GDM1 (cell line): ENCODE measurements at places on chromosomes 3 and 15.

- DNase-seq = no peak
Observed at GRCh38 chr3:11498646-11499045, 145.1 kb downstream of the VGLL4 start.

- DNase-seq = no peak
Observed at GRCh38 chr15:63669074-63669473, 71.9 kb downstream of the FBXL22 start.

- peak; percentile 57 for DNase-seq
Observed at GRCh38 chr15:58438956-58439355, 7.2 kb downstream of the LIPC start.

DNA sequence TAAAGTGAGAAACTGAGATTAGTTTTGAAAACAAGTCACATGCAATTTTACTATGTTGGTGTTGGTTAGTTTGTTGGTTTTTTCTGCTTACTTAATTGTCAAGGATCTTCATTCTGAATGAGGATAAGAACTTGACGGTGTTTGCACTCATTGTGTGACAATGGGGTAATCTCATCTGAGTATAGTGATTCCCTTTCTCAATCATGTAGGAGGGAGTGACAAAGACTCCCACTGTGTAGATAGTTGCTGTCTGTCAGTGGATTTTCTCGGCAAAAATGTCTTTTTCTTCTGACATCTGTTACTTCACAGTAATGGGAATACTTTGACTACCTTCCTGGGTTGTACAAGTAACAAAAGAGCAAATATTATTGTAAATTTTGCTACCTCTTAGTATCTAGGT lies 23.5 kb downstream of the KCNH8 start:
- no peak for DNase-seq

- no peak for DNase-seq
Observed at GRCh38 chr3:65262548-65262947, 574.7 kb upstream of the ADAMTS9 start.

GRCh38 chr3:193270451-193270850 lies 29.4 kb downstream of the PLAAT1 start:
- DNase-seq = no peak

DNA sequence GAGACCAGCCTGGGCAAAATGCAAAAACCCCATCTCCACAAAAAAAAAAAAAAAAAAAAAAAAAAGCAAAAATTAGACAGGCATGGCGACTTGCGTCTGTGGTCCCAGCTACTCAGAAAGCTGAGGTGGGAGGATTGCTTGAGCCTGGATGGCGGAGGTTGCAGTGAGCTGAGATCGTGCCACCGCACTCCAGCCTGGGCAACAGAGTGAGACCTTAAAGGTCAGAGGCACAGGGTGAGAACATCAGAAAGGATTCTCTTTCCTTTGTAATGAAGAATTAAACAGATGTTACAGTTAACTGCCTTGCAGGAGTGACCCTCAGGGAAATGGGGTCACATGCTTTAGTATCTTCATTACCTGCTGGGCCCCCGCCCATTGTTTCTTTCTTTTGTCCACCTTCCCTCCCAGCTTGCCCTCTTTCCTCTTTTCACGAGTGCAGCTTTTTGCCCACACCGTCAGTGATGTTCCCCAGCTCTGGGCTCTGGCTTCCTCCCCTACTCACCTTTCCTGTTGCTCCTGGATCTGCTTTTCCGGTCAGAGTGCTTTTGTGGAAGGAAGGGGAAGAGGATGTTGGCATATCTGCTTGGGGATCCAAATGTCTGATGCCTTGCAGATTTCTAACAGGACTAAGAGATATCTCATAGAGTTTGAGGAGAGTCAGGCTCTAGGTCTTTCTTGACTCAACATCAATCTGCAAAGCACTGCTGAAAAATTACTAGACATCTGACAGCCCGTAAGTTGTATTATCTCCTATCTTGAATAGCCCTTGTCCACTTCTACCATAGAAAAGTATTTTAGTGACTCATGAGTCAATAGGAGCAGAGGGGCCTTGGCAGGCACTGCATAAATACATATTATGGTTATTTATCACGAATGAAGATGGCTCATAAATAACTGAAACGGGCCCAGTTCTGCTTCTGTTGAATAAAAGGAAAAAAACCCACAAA lies 35.6 kb upstream of the NDUFB4 start:
- DNase-seq = no peak

GRCh38 chr15:74170875-74171578 lies 2.5 kb upstream of the ISLR start:
- no peak for DNase-seq

GRCh38 chr3:171255236-171255806 lies 204.9 kb downstream of the TNIK start:
- no peak for DNase-seq

DNA sequence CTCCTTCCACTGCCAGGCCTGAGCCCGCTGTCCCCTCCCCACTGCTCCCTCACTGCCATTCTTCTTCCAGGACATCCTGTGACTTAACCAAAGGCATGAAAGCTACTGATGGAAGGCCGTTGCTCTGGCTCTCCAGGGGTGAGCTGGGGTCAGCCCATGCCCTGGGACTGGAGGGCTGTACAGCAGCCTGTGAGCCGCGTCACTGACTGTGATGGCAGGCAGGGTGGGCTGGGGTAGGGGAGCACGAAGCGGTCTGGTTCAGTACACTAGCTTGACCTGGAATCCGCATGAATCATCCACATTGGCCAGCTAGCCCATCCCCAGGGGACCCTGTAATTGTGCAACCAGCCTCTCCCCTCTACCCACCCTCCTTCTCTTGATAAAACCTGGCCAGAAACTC lies 30.8 kb downstream of the CORO2B start:
- DNase-seq = no peak

DNA sequence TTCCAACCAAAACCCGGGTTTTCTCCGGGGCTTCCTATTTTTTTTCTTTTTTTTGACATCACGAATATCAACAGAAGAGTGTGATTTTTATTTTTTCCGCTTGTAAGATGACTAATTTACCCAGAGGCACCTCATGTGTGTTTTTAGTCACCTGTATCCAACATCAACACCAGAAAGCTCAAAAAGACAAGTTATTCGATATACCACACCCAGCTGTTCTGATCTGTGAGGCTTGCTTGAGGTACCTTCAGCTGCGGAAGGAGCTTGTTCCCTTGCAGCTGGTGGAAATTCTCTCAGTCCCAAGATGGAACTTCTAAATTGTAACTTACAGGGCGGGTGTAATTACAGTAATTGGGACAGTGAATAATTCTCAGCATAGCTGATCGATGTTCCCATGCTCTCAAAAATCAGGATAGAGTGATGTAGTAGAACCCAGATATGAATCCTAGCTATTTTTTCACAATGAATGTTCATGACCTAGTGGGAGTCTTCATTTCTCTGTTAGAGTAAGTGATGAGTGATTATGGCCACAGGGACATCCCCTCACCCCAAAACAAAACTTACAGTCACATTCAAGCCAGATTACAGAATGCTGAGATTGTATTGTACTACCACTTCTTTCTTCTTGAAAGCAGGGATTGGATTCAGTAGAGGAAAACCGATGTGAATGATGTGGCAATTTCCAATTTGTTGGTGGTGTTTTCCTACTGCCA lies 232.1 kb downstream of the AGBL1 start:
- DNase-seq = no peak

- no peak for DNase-seq
Observed at GRCh38 chr15:35833581-35833980, 287.6 kb upstream of the DPH6 start.

DNA sequence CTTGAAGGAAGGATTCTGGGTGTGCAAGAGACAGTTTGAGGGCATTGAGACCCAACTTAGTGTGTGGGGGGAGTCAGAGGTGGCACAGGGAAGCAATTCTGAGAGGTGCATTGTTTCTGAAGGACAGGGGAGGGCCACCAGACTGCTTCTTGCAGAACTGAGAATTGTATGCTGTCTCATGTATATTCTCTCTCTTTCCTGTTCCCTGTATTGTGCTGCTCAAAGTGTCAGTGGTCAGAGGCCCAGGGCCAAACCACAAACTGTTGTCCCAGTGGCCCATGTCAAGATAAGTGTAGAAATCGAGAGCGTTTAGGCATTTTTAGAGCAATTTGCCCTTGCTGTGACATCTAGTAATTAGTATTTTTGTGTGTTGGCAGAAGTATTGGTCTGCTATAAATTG lies 567.1 kb downstream of the EDEM1 start:
- peak; percentile 64 for DNase-seq

DNA sequence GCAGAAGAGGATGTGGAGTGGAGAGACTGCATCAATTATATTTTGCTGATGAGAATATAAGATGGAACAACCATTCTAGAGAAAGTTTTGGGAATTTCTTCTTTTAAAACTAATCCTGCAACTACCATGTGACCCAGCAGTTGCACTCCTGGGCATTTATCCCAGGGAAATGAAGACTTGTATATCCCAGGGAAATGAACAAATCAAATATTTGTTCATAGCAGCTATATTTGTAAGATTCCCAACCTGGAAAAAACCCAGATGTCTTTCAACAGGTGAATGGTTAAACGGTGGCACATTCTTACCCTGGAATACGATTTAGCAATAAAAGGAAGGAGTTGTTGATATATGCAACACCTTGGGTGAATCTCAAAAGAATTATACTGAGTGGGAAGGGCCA lies 385.3 kb upstream of the TPRG1 start:
- DNase-seq = no peak

GRCh38 chr3:77160931-77161497 lies 121.1 kb downstream of the ROBO2 start:
- no peak for DNase-seq

DNA sequence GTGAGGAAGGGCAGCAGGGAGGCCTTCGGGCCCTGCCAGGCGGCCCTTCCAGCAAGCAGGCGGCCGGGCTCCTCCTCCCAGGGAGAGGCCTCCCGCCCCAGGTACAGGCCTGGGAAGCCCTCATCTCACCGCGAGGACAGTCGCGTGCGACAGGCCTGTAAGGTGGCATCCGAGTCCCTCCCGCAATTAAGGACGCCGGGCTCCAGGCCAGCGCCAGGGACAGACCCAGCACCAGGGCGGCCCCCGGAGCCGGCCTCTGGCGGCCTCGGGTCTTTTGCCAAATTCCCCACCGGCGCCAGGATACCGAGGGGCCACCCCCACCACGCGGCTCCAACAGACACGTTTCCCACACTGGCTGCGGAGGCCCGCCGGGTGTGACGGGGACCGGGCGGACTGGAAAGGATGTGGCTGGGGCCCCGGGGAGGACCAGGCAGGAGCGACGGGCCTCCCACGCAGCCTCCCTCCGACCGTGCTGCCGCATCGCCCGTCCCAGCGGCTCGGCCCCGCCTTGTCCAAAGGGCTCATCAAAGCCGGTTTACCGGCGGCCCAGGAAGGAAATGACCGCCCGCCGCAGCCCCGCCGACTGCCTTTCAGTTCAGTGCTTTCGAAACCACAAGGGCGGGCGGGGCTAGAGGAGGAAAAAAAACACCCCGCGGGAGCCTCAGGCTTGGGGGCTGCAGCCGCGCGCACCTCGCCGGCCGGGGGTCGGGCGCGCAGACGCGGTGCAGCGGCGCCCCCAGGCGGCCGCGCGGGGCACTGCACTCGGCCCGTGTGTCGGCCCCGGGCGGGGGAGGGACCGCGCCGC lies 11.3 kb downstream of the XXYLT1 start:
- DNase-seq = peak; percentile 99

GRCh38 chr3:83632526-83632925 lies 1326.3 kb upstream of the CADM2 start:
- no peak for DNase-seq

GRCh38 chr3:141241616-141242376 lies 10.2 kb downstream of the PXYLP1 start:
- no peak for DNase-seq

DNA sequence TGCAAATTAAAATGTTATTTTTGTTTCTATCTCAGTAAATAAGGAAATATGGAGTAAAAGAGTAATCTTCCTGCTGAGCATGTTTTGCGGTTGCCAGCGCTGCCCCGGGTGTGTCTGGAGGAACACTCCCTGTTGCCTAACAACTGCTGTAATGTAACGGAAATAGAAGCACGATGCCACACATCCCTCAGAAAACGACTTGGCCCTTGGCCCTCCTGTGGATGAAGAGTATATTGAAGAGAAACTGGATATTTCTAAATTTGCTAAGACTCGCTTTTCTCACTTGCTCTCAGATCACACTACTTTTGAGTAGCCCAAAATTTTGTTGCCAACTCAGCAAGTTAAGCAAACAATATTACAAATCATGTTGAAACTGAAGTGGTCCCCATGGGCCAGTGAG lies 18.9 kb downstream of the CX3CR1 start:
- DNase-seq = peak; percentile 79

DNA sequence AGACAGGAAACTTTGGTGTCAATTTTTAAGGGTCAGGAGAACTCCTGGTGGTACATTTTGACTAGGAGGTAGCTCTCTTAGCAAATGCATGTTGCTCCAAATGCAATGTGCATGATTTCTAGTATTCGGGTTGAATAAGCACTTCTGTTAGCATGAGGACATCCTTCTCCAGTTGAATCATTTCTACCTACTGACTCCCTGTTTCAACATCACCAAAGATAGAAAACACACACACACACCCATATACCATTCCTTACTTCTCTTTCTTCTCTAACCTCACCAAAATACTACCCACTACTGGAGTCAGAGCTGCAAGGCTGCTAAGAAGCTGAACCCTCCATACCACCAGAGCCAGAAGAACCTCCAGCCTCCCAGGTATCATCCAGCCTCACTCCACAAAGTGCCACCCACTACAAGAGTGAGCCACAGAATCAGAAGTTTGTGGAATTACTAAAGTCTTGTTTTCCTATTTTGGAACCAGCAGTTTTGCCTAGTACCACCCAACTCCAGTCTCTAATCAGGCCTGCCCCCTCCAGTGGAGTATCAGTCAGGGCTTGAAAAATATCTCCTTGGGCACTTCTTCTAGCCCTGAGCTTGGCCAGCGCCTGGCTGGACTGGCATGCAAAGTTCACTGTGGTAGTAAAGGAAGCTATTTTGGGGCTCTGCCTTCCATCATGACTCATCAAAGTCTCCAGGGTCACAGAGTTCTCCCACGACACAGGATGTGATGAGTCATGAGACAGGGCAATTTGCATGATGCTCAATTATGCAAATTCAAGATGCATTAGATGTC lies 110.3 kb downstream of the CYP19A1 start:
- peak; percentile 6 for DNase-seq

GRCh38 chr3:63124090-63124489 lies 154.0 kb upstream of the SYNPR start:
- no peak for DNase-seq

DNA sequence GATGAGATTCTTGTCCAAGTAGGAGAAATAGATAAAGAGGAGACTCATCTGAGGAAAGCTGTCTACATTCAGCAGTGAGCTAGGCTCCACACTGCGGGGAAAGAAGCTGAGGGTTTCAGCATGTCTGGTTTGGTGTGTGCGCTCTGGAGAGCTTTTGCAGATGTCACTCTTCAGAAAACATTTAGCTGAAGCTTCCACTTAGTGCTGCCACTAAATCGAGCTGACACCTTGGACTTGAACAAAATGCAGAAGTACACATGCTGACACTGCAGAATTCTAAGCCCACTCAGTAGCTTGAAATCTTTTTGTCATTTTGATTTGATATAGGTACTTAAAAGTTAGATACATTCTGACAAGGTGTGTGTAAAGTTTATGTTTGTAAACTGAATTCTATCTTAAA lies 32.3 kb upstream of the CRTC3 start:
- DNase-seq = peak; percentile 28
